ENCODE measurements at places on chromosomes 5 and 9.

DNA sequence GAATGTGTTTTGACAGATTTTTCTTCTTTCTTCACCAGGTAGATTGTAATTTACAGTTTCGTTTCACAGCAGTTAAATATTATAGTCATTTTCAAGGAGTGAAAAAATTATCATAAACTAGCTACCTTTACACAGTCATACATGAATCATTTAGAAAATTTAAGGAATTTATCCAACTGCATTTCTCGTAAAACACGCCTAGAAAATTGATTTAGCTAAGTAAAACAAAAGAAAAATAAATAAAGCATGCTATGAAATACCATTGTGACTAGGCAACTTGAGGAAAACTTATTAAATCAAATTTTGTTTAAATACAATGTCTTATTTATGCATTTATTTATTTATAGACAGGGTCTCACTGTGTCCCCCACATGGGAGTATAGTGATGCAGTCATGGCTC lies 109.9 kb upstream of the EMB start:
- DNase-seq, result no peak

GRCh38 chr9:96109680-96110351 lies 192.2 kb downstream of the HSD17B3 start:
- no peak for DNase-seq

DNA sequence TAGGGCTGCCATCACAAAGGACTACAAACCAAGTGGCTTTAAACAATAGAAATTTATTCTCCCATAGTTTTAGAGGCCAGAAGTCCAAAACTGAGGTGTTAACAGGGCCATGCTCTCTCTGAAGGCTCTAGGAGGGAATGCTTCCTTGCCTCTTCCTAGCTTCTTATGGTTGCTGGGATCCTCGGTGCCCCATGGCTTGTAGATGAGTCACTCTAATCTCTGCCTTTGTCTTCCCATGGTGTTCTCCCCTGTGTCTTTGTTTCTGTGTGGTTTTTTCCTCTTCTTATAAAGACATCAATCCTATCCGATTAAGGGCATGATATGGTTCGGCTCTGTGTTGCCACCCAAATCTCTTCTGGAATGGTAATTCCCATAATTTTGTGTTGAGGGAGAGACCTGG lies 178.8 kb upstream of the NREP start:
- DNase-seq, result no peak

DNA sequence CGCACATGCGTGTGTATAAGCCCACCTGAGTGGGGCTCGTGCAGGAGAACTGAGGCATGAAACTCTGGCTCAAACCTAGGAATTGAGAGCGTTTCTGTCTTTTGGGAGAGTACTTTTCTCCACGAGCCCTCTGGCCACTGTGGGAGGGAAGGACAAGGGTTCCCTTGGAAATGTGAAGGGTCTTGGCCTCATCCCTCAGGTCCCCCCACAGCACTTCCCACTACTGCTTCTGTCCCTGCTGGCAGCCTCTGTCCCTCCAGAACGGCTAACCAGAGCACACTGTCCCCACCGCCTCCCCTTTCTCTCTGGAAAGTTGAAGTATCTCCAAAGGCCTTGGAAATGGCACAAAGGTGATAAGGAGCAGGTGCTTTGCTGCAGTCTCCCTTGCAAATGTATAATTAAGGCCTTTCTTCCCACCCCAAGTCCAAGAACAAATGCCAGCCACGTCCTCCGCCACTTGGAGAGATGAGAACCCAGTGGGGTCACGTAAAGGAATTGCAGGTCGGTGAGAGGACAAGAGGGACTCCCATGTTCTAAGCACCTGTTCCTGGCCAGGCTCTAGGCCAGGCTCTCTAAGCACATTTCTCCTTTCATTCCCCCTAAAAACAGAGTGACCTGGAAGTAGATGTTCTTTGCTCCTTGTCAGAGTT lies 107.9 kb upstream of the LMX1B start:
- DNase-seq, result no peak

- no peak for DNase-seq
Observed at GRCh38 chr5:11719888-11720481, 184.3 kb downstream of the CTNND2 start.

DNA sequence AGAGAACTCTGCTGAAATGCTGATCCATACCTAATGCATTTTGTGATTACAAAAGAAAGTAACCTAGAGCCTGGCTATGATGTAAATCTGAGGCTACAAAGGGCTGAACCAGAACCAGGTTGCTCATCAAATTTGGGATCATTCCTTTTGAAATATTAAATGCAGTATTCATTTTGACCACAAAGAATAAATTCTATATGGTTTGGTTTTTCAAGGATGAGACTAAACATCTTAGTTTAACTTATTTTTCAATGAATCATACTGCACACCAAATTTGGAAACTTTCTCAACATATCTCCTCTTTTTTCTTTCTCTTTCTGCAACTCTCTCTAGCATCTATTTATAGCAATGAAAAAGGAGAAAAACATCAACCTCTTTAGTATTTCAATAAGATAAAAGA lies 46.5 kb downstream of the CEMIP2 start:
- DNase-seq, result no peak

All from stimulated activated CD4-positive, alpha-beta T cell treated with anti-CD3 and anti-CD28 coated beads, Interleukin-15, amount 100 ng/mL, for 1 hour (primary cell).